Tongue (tissue), 3 donors: ENCODE measurements at places on chromosomes 4 and X. TPM values are rescaled to one million over a fixed set of nuclear protein-coding genes. Genes with fewer than 3 reads are reported as not detected.
A peak's percentile ranks its signal among the peaks of the same experiment; 100 is the strongest.

BRS3 gene
- not detected for total RNA-seq

GK gene
- total RNA-seq: 8.6 TPM

PRSS12 gene
- 24.0 TPM for total RNA-seq

SPATA18 gene
- total RNA-seq: 3.6 TPM

HTRA3 gene
- 35.2 TPM for total RNA-seq

SEPTIN11 gene
- total RNA-seq: 132 TPM

AIMP1 gene
- 33.5 TPM for total RNA-seq

CT45A3 gene
- total RNA-seq: not detected

SSX1 gene
- total RNA-seq: not detected

GPR173 gene
- 3.1 TPM for total RNA-seq

DNA sequence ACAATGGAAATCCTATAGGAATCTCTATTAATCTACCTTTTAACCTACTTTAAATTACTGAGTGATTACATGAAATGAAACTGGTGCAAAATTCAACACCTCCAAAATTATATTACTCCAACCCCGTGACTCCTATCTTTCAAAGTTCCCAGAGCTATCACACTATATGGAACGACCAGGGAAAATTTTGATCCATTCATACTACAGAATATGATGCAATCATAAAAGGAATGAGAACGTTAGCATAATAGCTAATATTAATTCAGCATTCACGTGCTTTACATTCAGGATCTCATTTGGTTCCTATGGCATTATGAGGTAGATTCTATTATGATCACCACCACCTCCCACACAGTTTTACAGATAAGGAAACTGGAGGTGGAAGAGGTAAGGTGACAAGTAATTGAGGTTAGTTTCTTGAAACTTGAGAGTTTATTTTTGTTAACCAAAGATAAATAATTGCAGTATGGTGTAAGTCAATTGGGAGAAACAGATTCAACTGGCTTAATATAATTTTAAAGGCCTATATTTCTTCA is 29.4 kb upstream of the INTS6L start:
- no peak for DNase-seq

DNA sequence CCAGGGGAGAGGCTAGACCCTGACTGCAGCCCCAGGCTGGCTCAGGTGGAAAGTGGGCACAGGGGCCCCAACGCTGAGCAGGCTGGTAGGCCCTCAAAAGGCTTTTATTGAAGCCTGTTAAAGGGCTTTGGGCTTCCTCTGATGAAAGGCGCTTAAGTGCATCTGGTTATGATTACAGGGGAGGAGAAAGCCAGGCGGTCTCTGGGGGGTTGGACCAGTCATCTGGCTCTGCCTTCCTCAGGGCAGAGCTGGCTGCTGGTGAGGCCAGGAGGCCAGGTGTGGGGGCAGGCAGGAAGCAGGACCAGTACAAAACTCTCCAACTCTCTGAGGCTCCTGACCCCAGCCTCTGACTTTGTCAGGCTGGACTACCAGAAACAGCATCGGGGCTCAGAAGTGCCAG is 68.8 kb upstream of the BCOR start:
- DNase-seq: peak; percentile 35

DNA sequence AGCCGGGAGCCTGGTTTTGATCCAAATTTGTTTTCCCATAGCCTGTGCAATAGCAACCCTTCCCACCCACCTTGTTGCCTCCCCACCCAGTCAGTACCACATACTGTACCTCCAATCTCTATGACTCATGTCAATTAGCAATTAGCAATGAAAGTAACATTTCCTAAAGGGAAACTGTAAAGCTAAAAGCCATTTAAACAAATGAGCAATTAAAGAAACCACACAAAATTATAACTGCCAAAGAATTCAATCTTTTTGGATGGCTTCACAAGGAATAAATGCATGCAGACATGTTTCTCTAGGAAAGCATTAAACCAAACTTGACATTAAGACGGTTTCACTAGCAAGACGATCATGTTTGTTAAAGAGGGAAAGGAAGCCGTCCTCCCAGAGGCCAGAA is 169.0 kb upstream of the MAP3K15 start:
- DNase-seq: no peak

DNA sequence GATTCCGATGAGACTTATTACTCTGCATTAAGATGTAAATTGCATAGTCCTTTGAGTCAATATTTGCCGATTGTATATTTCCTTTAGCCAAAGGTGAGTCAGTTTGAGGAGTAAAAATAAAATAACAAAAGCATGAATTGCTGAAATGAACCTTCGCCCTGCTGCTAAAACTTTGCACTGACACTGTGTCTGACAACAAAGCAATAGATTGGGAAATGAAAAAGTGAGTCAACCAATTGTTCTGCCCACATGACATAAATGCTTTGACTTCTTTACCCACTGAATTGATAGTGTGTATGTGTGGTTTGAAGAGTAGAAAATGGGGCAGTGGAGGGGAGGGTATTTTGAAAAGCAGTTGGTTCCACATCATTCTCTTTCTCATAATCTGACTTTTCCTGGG is 88.4 kb upstream of the AFF2 start:
- DNase-seq: no peak

- DNase-seq: no peak
These were observed 7.9 kb downstream of the HTRA3 start for GRCh38 chr4:8277356-8278008.

DNA sequence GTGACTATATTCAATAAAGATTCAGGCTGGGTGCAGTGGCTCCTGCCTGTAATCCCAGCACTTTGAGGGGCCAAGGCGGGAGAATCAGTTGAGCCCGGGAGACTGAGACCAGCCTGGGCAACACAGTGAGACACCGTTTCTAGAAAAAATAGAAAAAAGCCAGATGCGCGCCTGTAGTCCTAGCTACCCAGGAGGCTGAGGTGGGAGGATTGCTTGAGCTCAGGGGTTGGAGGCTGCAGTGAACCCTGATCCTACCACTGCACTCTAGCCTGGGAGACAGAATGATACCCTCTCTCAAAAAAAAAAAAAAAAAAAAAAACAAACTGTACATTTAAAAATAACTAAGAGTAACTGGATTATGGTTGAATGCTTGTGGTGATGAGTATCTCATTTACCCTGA is 1.1 kb downstream of the NUDT6 start:
- no peak for DNase-seq

GRCh38 chr4:151034829-151035228 is 19.7 kb upstream of the LRBA start:
- no peak for DNase-seq

DNA sequence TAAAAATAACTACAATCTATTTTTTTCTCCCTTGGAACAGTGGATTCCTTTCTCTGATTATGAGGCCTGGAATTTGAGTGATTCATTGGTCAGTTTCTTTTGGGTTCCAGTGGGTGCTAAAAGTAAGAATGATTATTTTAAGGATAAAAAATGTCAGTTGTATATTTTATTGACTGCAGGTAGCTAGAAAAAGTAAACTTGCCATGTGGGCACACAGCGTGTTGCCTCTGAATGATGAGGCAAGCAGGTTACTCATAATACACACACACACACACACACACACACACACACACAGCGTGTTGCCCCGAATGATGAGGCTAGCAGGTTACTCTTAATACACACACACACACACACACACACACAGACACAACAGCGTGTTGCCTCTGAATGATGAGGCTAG is 13.8 kb downstream of the GALNT7 start:
- DNase-seq: no peak

- no peak for DNase-seq
These were observed 124.2 kb upstream of the DGKK start for GRCh38 chrX:50594788-50595187.

- no peak for DNase-seq
These were observed 356.7 kb downstream of the GALNTL6 start for GRCh38 chr4:172169871-172170270.

GRCh38 chr4:52369649-52370048 is 289.5 kb downstream of the USP46 start:
- DNase-seq: peak; percentile 42

DNA sequence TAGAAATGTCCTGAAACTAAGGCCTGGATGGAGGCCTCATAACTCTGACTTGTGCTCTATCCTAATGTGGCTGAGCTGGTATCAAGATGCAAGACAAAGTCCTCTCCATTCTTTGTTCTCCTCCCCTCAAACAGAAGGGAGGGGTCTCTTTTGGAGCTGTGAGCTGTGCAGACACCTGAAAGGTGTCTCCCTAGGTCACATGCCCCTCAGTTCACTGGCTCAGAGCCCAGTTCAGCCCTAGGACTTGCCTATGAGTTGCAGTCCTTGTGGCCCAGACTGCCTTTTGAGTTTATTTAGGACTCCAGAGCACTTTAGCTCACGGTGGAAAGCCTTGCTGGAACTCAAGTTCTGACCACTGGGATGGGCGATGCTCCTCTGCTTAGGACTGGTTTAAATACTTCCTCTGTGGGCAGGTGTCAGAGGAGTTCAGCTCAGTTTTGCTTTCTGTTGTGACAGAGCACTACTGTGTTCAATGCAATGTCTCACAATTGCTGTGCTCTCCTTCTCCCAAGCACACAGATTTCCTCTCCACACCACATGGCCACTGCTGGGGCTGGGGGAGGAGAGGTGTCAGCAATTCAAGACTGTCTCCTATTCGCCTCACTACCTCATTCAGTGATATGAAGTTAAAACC is 84.8 kb upstream of the ZNF827 start:
- no peak for DNase-seq

GRCh38 chr4:123480706-123481418 is 84.3 kb downstream of the SPRY1 start:
- no peak for DNase-seq

GRCh38 chr4:186404562-186405134 is 138.7 kb downstream of the F11 start:
- no peak for DNase-seq

DNA sequence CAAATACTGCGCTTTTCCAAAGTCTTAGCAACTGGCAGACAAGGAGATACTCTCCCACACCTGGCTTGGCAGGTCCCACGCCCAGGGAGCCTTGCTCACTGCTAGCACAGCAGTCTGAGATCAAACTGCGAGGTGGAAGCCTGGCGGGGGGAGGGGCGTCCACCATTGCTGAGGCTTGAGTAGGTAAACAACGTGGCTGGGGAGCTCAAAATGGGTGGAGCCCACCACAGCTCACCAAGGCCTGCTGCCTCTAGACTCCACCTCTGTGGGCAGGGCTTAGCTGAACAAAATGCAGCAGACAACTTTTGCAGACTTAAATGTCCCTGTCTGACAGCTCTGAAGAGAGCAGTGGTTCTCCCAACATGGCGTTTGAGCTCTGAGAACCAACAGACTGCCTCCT is 23.0 kb upstream of the NFKB1 start:
- no peak for DNase-seq

GRCh38 chr4:10584042-10584441 is 100.5 kb downstream of the CLNK start:
- DNase-seq: peak; percentile 50

- peak; percentile 53 for DNase-seq
These were observed 3.0 kb upstream of the MAB21L2 start for GRCh38 chr4:150578745-150579501.

GRCh38 chr4:24979554-24979953 is 51.2 kb downstream of the LGI2 start:
- peak; percentile 38 for DNase-seq

GRCh38 chr4:76674983-76675382 is 223.0 kb downstream of the SOWAHB start:
- DNase-seq: no peak

DNA sequence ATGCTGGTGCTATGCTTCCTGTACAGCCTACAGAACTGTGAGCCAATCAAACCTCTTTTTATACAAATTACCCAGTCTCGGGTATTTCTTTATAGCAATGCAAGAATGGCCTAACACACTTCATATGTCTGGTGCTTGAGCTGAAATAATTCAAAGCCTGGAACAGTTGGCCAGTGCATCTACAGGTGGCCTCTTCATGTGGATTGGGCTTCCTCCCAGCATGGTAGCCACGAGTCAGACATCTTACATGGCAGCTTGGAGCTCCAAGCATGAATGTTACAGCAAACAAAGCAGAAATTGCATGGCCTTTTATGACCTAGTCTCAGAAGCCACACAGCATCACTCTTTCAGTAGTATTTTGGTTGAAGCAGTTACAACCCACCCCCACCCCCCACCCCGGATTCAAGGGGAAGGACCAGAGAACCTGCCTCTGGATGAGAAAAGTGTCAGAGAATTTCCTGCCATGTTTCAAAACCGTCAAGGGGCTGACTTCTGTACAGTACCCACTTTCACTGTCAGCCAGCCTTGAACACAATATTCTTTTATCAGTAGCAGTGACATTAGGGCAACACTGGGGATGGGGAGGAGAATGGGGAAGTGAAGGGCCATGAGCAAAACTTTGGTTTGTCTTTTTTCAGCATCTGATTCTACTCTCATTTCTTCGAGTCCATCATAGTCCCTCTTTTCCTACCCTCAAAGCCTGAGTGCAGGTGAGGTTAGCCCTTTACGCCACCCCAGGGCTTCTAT is 368.7 kb downstream of the BCOR start:
- no peak for DNase-seq

GRCh38 chr4:88756149-88756548 is 58.5 kb upstream of the NAP1L5 start:
- DNase-seq: no peak

DNA sequence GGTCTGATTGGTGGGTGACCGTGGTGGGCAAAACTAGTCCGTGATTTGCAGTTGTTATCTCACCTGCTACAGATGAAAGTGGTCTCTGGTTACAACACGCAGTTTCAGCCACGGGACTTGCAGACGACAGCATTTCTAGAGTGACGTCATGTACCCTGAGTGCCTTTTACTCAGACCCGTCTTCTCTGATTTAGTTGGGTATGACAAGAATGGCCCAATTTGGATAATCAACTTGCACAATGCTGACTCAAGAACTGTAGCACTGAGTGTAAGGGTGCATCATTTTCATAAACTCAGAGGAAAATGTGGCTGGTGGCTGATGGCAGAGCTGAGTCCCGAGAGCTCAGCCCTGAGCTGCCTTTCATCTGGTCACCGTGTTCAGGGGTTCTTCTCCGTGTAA is 281.4 kb upstream of the FRG1 start:
- no peak for DNase-seq

DNA sequence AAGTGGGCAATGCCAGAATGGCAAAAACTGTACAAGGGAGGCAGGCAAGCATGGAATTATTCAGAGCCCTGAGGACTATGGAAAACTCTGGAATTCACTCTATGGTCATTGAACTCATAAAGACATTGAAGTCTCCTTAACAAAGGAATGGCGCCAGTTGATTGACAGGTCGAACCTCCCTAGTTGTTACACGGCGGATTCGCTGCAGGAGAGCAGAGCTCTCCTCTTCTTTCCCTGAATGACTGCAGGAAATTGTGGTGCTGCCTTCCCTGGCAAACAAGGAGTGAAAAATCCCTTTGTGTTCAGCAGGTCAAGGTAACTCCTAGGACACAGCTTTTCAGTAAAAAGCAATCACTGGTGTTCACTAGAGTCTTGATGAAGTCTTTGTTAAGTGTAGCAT is 732.8 kb upstream of the FRG1 start:
- DNase-seq: no peak

- DNase-seq: no peak
These were observed 17.1 kb downstream of the MSANTD1 start for GRCh38 chr4:3266076-3266475.

DNA sequence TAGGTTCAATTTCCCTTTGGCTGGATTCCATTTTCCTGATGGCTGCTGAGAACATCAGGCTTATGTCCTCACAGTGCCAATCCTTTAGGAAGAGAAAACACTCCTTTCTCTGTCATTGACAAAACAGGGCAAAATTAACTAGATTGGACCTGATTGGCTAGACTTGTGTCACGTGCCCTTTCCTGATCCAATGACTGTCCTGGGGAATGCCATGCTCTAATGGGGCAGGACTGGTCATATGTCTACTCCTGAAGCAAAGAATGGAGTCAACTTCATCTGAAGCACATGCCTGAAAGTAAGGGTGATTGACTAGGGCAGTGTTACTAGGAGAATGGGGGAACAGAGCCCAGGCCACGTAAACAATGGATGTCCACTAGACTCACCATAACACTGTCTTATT is 220.4 kb downstream of the KDR start:
- DNase-seq: no peak
